ENCODE measurements at places on chromosomes 13 and 19.

DNA sequence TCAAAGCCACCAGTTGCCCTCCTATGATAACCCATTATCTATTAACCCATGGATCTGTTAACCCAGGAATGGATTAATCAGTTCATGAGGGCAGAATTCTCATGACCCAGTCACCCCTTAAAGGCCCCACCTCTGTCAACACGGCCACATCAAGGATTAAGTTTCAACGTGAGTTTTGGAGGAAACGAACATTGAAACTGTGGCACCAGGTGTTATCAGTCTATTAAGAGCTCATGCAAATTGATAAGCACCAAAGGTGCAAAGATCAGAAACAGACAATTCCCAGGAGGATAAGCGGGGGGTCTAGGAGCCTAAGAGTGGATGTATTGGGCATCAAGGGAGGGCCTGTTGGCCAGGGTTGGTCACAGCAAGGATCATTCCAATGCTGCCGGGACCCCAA lies 19.9 kb upstream of the ELAVL1 start:
- no peak for DNase-seq

- DNase-seq: no peak
These were observed 744.8 kb downstream of the PCDH17 start for GRCh38 chr13:58376349-58376748.

DNA sequence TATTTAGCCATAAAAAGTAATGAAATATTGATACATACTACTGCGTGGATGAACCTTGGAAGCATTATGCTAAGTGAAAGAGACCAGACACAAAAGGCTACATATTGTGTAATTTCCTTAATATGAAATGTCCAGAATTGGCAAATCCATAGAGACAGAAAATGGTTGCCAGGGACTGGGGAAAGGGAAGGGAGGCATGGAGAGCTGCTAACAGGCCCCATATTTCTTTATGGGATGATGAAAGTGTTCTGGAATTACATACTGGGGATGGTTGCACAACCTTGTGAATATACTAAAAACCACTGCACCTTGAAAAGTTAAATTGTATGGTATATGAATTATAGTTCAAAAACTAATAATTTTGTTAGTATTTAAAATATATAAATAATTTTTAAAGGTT lies 3.6 kb downstream of the IFT88 start:
- no peak for DNase-seq

DNA sequence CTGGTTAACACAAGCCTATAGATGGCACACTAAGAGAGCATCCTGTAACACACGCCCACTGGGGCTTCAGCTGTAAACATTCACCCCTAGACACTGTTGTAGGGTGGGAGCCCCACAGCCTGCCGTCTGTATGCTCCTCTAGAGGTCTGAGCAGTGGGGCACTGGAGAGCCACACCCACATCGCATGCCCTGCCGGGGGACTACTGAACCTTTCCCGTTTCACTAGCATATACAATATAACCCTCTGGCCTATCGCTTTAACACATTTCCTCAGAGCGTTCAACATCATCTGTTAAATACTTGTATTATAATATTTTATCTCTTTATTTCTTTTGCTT lies 73.4 kb downstream of the PCDH9 start:
- no peak for DNase-seq

DNA sequence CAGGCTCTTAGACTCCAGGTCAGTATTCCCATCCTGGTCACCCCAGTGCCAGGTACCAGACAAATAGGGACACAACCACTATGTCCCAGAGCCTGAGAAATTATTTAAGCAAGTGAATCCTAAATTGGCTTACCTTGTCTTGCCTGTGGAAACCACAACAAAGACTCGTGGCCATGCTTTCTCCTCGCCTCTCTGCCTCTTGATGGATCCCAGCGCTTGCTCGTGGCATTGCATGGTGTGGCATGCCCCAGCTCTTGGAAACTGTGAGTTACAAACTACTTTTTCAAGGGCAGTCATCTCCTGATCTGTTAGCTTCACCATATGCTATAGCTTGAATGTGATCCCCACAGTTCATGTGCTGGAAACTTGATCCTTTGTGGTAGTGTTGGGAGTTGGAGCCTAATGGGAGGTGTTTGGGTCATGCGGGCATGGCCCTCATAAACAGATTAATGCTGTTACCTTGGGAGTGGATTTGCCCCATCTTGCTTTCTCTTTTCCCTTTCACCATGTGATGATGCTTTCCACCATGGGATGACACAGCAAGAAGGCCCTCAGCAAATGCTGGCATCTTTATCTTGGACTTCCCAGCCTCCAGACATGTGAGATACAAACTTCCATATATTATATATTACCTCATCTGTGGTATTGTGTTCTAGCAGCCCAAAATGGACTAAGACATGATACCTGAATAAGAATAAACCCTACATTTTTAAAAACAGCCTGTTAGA lies 31.2 kb downstream of the SPRYD7 start:
- DNase-seq: no peak

GRCh38 chr19:5024282-5024681 lies 55.4 kb downstream of the KDM4B start:
- no peak for DNase-seq

DNA sequence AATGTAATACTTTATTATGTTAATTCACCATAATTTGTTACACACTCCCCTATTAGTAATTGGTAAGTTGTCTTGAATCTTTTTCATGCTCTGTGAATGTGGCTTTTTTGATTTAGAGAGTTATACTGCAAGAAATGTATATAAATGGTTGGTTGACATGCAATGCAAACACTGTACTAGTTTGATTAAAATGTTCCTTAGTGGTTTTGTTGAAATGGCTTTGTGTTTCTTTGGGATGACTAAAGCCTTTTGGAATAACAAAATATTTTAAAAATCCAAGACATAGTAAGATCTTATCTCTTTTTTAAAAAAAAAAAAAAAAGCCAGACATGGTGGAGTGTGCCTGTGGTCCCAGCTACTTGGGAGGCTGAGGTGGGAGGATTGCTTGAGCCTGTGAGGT lies 10.5 kb downstream of the LAMP1 start:
- DNase-seq: no peak

All from HTR-8/SVneo (cell line).